ENCODE measurements at places on chromosomes 2 and 18. TPM values are rescaled to one million over a fixed set of nuclear protein-coding genes. Genes with fewer than 3 reads are reported as not detected.

The MOGAT1 gene
- total RNA-seq, result not detected

The ATP6V1B1 gene
- not detected for total RNA-seq

The RAB12 gene
- 15.3 TPM for total RNA-seq

The FBXO48 gene
- total RNA-seq, result 1.0 TPM

GRCh38 chr2:56121995-56122394 lies 61.8 kb upstream of the CCDC85A start:
- H3K4me3 ChIP-seq, result no peak overlapping the region
- peaks cover 3% of the 10 kb centered on the region for H3K4me1 ChIP-seq
- H3K36me3 ChIP-seq, result no peaks in the 10 kb centered on the region
- H3K27me3 ChIP-seq, result no peaks in the 10 kb centered on the region

DNA sequence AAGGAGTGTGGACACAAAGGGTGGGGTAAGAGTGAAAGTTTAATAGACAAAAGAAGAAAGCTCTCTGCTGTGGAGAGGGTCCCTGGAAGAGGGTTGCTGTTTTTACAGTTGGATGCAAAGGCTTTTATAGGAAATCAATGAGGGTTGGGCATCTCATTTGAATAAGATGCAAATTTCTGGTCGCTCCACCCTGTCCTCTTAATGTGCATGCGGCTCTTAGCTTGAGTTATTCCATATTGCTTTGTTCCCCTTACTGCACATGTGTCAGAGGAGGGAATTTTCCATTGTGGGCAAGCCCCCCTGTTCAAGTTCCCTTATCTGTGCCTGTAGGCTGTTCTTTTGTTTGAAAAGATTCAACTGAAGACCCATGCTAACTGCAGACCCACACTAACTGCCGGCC lies 326.5 kb downstream of the BCL11A start:
- no peak overlapping the region for H3K4me3 ChIP-seq
- H3K4me1 ChIP-seq, result no peaks in the 10 kb centered on the region
- no peaks in the 10 kb centered on the region for H3K27me3 ChIP-seq
- DNase-seq, result no peak

DNA sequence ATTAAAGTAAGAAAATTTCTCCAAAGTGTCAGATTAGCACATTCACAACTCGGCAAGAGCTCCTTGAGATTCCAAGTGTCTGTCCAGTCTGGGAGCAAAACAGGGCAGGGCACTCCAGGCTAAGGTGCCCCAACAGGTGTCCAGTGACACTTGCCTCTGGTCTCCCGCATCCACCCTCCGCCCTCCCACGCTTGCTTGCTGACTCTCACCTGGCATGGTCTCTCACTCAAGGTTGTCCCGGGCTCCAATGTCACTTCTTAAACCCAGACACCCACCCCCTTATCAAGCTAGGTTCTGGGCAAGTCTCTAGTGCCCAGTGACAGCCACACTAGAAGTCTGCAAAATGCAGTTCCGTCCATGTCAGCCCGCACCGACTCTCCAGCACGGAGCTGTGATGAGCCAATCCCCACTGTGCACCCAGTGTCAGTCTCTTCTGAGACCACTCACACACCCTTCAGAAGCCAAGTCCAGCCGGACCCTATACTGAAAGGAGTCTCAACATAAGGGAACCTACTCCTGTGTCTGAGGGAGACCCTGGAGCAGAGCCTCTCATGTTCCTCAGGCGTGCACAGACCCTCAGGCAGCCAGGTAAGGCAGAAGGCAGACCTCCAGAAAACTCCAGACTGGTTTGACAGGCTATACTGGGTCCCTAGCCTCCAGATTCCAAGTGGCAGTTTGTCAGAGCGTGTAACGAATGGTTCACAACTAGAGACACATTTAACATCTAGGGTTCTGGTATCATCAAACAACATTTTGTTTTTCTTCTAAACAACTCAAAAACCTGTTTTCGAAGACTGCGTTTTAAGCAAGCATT lies 45.6 kb downstream of the HDLBP start:
- DNase-seq, result no peak
- peak overlapping the region; percentile 84 for H3K4me3 ChIP-seq
- no peak overlapping the region for H3K27ac ChIP-seq
- H3K27me3 ChIP-seq, result no peaks in the 10 kb centered on the region

DNA sequence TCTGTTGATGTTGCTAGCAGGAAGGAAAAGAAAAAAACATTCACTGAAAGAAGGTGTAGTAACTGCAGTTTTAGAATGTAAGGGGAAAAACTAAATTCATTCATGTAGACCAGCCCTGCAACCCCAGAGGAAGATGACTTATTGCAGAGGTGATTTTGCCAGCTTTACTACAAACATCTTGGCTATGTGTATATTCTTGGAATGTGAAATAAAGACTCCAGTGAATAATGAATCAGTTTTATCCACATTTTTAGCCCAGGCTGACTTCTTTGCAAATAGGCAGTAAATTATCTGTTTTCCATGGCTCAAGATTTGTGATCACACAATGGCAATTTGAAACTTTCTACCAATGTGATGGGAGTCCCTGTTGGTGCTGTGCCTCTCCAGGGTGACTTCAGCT lies 206.1 kb upstream of the SETBP1 start:
- H3K27ac ChIP-seq, result no peak overlapping the region
- no peak overlapping the region for H3K4me3 ChIP-seq
- no peaks in the 10 kb centered on the region for H3K27me3 ChIP-seq
- H3K4me1 ChIP-seq, result no peaks in the 10 kb centered on the region

DNA sequence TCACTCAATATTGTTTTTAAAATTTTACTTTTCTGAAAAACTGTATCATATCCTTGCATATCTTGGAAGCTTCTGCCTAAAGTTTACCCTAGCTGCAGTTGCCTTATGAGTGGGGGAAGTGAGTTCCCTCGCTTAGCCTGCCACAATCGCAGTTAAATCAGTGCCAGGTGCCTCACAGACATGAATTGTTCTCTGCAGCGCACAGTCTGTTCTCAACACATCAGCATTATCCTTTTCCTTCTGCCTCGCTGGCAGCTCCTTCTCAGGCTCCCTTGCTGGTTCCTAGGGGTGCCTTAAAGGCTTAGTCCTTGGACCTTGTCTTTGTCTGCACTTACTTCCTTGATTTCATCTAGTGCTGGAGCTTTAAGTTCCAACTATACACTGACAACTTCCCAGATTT lies 132.8 kb downstream of the TTC27 start:
- no peak overlapping the region for H3K4me3 ChIP-seq
- no peaks in the 10 kb centered on the region for H3K27me3 ChIP-seq
- no peak overlapping the region for H3K27ac ChIP-seq
- DNase-seq, result no peak
- peaks cover 9% of the 10 kb centered on the region for H3K36me3 ChIP-seq

DNA sequence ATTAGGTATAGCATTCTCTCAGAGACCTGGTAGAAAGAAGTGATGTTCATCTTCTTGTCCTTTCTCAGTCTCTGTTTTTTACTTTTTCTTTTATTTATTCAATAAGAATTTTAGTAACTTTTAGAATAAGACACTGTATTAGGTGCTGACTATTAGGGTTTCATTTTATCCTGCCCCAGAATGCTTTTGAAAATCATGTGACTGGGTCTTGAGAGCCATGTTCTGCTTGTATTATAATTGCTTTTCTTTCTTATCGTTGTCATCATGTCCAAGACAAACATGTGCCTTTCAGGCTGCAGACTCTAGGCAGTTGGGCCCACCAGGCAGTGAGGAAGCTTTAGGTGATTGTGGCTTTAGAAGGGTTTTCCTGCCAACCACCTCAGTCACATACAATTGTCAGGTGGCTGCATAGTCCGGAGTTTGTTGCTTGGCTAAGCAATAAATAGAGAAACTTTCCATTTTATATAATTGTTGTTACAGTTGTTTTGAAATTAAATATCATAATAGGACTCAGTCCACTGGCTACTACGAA lies 15.1 kb downstream of the GRHL1 start:
- no peak overlapping the region for H3K27ac ChIP-seq
- H3K4me1 ChIP-seq, result no peaks in the 10 kb centered on the region
- H3K4me3 ChIP-seq, result no peak overlapping the region
- H3K36me3 ChIP-seq, result no peaks in the 10 kb centered on the region
- DNase-seq, result no peak
- H3K27me3 ChIP-seq, result no peaks in the 10 kb centered on the region

DNA sequence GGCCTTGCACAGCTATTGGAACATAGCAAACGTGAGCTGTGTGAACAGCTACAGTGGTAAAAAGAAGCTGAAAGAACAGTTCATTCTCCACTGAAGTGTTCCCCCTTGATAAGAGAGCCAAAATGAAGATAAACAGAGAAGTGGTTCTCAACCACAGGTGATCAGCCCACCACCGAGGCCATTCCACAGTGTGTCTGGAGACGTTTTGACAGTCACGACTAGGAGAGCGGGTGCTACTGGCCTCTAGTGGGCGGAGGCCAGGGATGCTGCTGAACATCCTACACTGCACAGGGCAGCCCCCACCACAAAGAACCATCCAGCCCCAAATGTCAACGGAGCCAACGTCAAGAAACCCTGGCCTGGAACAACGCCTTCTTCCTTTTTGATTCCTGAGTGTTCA lies 38.4 kb downstream of the ADCY3 start:
- no peaks in the 10 kb centered on the region for H3K27me3 ChIP-seq
- H3K27ac ChIP-seq, result no peak overlapping the region
- no peaks in the 10 kb centered on the region for H3K4me1 ChIP-seq
- H3K36me3 ChIP-seq, result no peaks in the 10 kb centered on the region
- no peak overlapping the region for H3K4me3 ChIP-seq
- no peak for DNase-seq

- H3K36me3 ChIP-seq, result no peaks in the 10 kb centered on the region
- no peak for DNase-seq
- H3K27ac ChIP-seq, result no peak overlapping the region
- peak overlapping the region; percentile 83 for H3K4me3 ChIP-seq
- peaks cover 5% of the 10 kb centered on the region for H3K4me1 ChIP-seq
Observed at GRCh38 chr2:11154016-11154922, 998 bp upstream of the SLC66A3 start.

DNA sequence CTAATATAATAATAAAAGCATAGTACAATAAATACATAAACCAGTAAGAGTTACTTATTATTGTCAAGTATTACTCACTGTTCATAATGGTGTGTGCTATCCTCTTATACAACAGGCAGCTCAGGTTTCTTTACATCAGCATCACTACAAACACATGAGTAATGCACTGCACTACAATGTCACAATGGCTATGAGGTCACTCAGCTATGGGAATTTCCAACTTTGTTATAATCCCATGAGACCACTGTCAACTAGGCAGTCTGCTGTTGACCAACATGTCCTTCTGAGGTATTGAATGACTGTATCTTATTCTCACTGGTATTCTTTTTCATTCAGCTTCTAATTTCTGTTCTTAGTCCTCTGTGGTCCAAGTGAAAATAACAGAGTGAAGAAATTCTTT lies 250.4 kb upstream of the DSEL start:
- no peaks in the 10 kb centered on the region for H3K4me1 ChIP-seq
- no peak overlapping the region for H3K27ac ChIP-seq
- no peak for DNase-seq
- H3K36me3 ChIP-seq, result no peaks in the 10 kb centered on the region

DNA sequence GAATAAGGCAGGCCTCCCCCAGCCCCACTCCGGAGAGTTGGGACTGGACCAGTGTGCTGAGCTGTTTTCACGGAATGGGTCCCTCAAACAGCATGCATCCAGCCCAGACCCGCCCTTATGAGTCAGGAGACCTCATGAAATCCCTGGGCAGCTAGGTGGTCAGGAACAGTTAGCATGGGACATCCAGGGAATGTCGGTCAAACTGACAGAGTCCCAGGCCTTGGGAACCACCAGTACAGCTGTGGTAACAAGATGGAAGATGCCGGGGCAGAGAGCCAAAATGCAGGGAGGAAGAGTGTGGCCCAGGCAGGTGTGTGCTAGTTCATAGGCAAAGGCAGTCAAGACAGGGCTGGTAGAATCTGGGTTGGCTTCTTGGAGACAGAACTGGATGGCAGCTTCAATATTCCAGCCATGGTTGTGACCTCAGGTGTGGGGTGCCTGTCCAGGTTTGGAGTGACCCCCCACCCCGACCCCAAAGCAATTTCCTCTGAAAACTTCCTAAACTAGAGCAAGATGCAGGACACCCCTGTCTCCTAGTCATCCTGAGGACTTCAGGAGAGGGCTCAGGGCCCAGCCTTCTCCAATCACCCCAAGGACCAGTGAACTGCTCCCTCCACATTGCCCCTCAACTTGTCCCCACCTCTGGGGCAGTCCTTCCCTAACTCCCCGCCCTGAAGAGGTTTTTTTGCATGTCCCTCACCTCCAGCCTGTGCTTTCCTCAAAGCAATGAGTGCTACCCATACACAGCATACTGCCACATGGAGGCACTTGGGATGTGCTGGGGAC lies 46.5 kb downstream of the KCNIP3 start:
- H3K27ac ChIP-seq, result no peak overlapping the region
- DNase-seq, result peak; percentile 32
- peaks cover 75% of the 10 kb centered on the region for H3K27me3 ChIP-seq
- H3K4me3 ChIP-seq, result no peak overlapping the region

DNA sequence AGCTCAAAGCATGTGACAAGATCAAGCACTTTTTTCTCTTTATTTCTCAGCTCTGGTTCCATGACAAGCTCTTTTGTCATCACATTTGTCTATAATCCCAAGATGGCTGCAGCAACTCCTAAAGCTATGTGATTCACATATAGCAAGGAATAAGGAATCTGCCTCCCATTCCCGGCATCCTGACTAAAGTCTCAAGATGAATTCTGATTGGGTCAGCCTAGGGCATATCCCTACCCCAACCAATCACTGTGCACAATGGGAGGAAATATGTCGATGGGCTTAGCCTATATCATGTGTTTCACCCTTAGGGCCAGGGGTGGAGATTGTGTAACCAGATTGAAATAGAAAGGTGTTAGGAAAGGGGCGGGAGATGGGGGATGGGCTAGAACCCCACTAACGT lies 23.1 kb upstream of the COLEC12 start:
- H3K4me1 ChIP-seq, result peaks cover 13% of the 10 kb centered on the region
- H3K27me3 ChIP-seq, result no peaks in the 10 kb centered on the region
- DNase-seq, result peak; percentile 42
- no peaks in the 10 kb centered on the region for H3K36me3 ChIP-seq
- H3K4me3 ChIP-seq, result peak overlapping the region; percentile 42
- H3K27ac ChIP-seq, result no peak overlapping the region

DNA sequence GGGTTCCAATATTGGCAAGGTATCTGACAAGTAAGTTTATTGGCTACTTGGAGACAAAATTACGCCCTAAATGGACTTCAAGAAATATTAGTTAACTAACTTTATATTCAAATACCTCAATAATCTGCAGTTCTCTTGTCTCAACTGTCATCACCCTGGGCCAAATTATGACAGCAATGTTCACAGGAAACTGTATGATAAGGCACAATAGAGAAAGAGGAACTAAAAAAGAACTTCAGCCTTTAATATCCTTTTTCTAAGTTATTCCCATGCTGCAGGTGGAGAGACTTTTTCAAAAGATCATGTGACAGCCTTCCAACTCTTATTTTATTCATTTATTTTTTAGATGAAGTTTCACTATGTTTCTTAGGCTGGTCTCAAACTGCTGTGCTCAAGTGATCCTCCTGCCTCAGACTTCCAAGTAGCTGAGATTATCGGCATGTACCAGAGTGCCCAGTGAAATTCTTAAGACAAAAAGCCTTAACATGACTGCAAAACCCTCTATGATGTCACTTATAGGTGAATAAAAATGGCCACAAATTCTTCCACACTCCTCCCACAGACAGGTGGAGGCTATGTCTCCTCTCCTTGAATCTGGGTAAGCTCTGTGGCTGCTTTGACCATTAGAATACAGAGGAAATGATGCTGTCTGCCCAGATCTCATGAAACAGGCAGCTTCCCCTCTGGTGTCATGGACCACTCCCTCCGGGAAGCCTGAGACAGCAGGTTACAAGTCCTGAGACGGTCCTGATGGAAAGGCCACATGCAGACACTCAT lies 211.0 kb downstream of the TGIF1 start:
- H3K27me3 ChIP-seq, result no peaks in the 10 kb centered on the region
- peak; percentile 44 for DNase-seq
- H3K27ac ChIP-seq, result no peak overlapping the region
- peaks cover 6% of the 10 kb centered on the region for H3K36me3 ChIP-seq
- H3K4me3 ChIP-seq, result no peak overlapping the region

All from endodermal cell (in vitro differentiated cells).